Esophagus squamous epithelium (tissue), 5 donors: ENCODE measurements at places on chromosomes 1 and 21.

DNA sequence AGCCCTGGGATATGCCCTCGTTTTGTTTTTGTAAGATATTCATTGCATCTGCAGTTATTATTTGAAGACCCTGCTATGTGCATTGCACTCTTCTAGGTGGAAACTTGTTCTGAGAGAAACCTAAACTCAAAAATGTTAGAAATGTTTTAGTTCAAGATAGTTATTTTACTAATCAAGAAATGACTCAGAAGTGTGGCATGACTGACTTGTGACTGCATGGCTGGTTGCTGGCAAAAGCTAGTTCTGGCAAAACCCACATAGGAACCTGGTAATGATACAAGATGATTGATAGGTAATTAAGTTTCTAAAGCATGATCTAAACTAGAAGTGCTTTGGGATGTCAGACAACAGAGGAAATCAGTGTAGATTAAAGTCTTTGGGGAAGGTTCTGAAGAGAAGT lies 33.8 kb upstream of the NFASC start:
- no peak for DNase-seq

DNA sequence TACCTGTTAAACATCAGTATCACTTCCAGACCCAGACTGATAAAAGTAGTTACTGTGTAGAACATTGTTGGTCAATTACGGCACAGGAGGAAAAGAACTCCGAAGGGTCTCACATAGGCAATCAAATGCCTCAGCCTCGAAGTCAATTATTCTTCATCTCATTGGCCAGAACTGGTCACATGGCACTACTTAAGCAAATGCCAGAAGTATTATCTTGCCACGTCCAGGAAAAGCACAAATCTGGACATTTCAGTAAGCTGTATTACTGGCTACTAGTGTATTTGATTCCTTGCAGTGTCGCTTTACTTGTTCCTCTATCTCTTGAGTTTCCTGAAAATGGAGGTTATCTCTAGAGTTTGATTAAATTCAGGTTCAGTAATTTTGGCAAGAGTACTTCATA lies 24.4 kb downstream of the DIO1 start:
- no peak for DNase-seq

GRCh38 chr21:34792504-34793089 lies 123.8 kb downstream of the CLIC6 start:
- DNase-seq, result no peak

DNA sequence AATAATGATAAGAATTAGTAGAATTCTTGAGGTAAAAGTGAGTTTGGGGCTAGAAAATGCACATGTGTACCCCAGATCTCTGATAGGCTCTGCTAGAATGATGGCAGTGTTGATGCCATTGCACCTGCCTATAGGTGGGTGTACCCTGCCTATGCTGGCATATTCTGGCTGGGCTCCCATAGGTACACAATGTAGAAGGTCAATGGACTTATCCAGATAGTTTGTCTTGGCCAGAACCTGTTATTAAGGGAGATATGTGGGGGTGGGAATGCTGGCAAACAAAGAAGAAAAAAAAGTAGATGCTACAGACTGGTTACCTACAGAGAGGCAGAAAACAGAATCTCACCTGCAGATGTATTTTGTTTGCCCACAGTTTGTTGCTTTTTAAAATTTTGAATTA lies 14.1 kb upstream of the KLHDC8A start:
- DNase-seq, result no peak

DNA sequence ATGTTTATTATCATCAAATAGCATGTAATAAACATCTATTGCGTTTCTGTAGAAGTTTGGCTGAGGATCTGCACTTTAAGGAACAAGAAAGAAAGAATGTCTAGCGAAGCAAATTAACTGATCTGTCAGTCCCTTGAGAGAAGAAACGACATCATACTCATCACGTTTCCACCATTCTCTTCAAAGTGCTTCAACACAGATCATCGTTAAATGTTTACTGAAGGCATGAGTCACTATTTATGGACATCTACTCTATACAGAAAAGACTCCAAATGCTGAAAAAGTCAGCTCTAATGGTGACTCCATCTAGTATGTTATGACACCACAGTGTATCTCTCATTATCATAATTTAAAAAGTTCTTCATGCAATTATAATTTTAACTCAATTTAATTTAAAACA lies 369.1 kb downstream of the RGS7 start:
- no peak for DNase-seq

GRCh38 chr21:46148106-46148505 lies 7.3 kb downstream of the FTCD start:
- no peak for DNase-seq

GRCh38 chr1:77064246-77064645 lies 155.0 kb downstream of the PIGK start:
- DNase-seq, result no peak

GRCh38 chr21:35236090-35236489 lies 187.0 kb upstream of the RUNX1 start:
- DNase-seq, result no peak

DNA sequence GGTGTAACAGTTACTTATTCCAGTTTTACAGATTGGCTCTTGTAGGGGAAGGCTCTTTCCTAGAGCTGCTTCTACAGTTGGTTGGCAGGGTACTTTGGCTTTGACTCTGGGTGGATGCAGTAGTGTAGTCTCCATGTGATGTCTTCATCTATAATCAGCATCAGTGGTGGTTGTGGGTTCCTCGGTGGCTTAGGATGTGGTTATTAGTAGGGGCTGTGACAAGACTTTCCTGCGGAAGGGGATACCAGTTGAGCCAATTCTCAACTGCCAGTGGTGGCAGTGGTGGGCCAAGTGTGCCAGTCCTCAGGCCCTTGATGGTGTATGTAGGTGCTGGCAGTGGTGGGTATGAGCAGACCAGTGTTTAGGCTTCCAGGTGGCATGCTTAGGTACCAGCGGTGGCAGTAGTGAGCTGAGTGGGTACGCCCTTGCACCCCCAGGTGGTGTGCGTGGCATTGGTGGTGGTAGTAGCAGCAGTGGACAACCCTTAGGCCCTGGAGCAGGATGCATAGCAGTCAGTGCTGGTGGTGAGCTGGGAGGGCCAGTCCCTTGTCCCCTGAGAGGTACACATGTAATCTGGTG lies 27.2 kb upstream of the KLF18 start:
- DNase-seq, result no peak

DNA sequence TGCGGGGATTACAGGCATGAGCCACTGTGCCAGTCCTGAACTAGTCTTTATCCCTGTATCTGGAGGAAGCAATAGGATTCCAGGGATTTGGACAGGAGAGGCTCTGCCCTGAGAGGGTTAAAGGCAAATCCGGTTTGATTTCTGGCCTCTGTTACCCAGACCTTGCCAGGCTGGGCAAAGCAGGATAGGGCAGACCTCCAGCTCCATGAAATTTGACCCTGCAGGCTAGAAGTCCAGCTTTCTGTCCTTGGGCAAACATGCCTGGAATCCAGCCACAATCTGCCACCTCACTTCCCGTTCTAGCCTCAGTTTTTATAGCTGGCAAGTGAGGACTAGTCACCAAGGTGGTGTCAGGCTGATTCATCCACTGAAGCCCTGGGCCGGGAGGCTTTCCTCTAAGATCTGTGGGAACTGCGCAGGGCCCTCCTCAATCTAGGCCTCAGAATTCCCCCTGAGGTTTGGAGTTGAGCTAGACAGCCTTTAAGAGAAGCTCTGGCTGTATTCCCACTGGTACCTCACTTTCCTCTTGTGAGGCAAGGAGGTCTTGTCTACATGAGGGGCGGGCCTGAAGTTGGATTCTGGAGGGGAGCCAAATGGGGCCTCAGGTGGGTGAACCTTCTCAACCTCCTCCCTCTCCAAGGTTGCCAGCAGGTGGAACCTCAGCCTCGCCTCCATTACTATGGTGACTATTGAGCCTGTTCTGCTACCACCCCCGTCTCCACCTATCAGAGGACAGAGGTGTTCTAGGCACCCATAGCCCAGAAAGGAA lies 7.0 kb upstream of the P3R3URF start:
- no peak for DNase-seq

GRCh38 chr1:177472567-177472966 lies 301.8 kb downstream of the BRINP2 start:
- no peak for DNase-seq

GRCh38 chr21:25467896-25468295 lies 139.4 kb downstream of the MRPL39 start:
- DNase-seq, result no peak

DNA sequence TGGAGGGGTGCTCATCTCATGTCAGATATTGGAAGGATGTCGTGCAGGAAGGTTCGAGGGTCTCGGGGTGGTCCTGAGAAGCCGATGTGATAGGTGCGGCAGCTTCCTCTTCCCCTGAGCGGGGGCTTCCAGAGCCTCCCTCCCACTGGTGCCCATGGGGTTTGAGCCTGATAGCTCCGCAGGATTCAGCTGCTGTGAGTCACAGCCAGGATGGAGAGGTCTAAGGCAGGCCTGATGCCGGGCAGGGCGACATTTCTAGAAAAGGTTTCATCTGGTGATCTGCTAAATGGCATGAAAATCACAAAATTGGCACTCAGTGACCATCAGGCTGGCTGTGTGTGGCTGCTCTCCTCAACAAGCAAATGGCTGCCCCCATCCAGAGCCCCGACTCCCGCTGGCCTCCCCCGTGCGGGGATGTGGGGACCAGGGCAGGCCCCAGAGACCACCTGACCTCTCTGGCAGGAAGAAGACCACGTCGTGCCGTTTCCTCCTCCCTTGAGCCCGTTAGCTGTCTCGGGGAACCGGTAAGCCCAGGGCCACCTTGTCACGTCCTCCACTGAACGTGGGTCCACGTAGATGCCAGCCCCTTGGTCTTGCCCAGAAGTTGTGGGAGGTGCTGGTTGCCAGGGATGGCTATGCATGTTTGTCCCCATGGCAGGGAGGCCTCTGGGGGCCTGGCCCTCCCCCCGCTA lies 66.1 kb downstream of the SKI start:
- no peak for DNase-seq

DNA sequence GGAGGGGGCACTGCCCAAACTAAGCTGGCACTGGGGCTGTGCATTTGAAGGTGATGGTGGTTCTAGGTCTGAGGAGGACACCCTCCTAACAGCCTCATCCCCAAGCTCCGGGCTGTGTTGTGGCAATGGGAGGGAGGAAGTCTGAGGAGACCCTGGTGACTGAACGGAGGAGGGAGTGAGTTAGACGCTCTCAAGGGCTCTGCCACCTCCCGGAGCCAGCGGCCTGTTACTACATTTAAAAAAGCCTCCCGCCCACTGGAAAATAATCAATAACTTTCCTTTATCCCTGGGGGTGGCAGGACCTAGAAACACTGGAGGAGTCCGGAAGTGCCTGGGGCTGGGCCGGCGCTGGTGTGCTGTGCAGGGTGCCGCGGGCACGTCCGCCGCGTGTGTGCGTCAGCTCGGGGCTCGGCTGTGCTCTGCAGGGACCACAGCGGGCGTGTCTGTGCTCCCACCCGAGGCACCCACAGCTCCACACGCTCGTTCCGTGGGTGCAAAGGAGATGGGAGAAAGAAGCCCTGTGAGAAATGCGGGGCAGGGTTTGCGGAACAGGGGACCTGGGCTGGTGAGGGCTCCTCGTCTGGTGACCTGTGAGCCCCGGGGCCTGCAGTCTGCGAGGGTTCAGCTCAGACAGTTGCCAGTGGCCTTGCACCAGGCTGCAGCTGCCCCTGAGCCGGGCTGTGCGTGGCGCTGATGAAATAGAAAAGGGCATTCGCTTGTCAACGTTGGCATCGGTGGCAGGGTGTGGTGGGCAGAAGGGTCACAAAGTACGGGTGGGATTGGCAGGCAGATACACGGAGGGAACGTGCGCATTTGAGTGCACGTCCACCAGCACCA lies 5.3 kb downstream of the SAMD11 start:
- DNase-seq, result no peak

DNA sequence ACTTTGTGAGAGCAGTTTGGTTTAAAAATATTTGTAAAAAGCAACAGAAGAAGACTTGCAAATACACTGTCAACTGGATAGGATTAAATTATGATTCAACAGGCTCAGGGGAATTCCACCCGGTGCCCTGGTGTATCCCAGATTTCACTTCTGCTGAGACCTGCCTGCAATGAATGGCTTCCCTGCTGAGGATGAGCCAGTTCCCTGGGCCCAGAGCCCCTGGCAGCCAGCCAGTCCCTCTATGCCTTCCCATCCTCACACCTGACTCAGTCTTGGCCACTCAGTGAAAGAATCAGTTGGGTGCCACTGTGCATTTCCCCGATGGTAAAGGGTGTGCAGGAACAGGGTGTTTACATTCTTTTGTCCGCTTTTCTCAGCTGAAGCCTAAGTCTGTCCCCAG lies 64.4 kb downstream of the KCTD3 start:
- DNase-seq, result no peak

- DNase-seq, result no peak
These were observed 6.1 kb downstream of the TNFRSF25 start for GRCh38 chr1:6459850-6460265.
